ENCODE measurements at places on chromosomes 3 and 15. TPM values are rescaled to one million over a fixed set of nuclear protein-coding genes. Genes with fewer than 3 reads are reported as not detected.
A peak's percentile ranks its signal among the peaks of the same experiment; 100 is the strongest.

DNA sequence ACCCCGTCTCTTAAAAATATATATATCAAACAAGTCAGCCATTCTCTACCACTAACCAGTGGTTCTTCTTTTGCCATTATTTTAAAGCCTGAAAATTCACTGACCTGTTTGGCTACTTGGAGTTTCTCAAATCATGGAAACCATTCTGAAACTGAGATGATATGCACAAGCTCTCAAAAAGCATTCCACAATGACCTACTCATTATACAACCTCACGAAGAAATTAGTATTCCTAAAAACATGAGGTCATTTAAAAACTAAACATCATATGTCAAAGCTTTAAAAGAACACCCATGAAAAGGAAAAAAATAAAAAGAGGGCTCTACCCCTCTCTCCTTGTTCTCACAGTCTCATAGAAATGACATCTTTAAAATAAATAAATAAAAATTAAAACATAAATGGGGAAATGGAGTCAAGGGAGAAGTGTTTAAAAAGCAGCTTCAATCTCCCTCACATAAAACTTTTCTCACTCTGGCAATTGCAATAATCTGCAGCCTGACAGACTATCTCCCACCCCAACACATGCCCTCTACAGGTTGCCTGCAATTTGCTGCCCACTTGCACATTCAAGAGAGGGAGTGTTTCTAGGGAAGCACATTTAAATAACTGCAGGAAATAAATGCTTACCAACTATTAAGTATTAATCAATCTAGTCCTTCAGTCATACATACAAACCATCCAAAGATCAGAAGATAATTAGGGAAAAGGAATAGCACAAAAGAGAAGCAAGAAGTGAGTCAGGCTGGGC lies 73.3 kb downstream of the TRANK1 start:
- H3K4me3 ChIP-seq: no peak overlapping the region
- no peaks in the 10 kb centered on the region for H3K36me3 ChIP-seq
- H3K27me3 ChIP-seq: no peaks in the 10 kb centered on the region
- H3K27ac ChIP-seq: no peak overlapping the region

The BUB1B gene
- total RNA-seq: 74.0 TPM

- H3K36me3 ChIP-seq: no peaks in the 10 kb centered on the region
- H3K4me1 ChIP-seq: no peaks in the 10 kb centered on the region
- H3K27ac ChIP-seq: no peak overlapping the region
- no peaks in the 10 kb centered on the region for H3K27me3 ChIP-seq
- DNase-seq: no peak
Measured at GRCh38 chr15:75153087-75153486, 48.6 kb upstream of the C15orf39 start.

DNA sequence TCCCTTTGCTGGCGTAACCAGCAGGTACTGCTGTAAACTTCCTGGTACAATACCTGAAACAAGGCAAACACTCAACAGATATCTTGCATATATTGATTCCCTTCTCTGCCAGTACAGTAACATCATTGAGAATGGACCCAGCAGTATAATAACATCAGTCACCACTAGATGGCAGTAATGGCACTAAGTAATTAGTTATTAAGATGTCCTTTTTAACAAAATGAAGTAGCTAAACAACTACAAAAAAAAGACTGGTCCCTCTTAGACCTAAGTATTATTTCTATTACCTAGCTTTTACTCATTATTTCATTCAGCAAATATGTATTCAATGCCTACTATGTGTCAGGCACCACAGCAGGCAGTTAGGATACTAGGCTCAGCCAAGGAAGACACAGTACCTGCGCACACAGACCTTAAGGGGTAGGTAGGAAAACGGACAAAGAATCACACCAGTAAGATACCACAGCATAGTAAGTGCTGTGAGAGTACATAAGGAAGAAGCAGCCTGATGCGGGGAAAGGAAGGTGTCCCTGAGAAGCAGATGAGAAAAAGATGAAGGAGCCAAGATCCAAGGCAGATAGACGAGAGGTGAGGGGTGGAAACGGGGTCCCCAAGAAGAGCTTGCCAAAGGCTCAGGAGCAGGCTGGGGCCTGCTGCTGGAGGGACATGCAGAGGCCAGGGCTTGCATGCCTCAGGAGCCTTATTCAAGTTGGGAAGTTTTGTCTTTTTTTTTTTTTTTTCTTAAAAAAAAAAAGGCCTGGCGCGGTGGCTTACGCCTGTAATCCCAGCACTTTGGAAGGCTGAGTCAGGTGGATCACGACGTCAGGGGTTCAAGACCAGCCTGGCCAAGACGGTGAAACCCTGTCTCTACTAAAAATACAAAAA lies 102.7 kb upstream of the CHD2 start:
- no peaks in the 10 kb centered on the region for H3K36me3 ChIP-seq
- peak; percentile 61 for DNase-seq
- H3K27me3 ChIP-seq: no peaks in the 10 kb centered on the region
- no peak overlapping the region for H3K4me3 ChIP-seq
- no peak overlapping the region for H3K27ac ChIP-seq
- H3K4me1 ChIP-seq: no peaks in the 10 kb centered on the region

The TEX9 gene
- 8.2 TPM for total RNA-seq

The SERPINI2 gene
- total RNA-seq: not detected

The ECE2 gene
- not detected for total RNA-seq

The GRAMD2A gene
- total RNA-seq: 1.7 TPM

DNA sequence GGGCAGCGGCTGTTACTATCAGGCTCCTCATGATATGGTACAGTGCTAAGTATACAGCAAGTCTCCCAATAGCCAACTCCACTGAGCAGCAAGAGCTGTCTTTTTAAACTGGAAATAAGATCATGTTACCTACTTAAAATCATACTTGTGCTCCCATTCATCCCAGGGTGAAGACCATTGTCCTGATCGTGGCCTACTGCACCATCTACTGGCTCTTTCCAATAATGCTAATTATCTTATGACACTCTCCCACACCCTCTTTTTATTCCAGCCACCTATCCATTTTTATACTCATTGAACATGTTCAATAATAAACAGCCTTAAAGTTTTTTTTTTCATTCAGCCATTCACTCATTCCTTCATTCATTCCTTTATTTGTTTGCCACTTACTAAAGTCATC lies 117.7 kb downstream of the GBE1 start:
- H3K27me3 ChIP-seq: no peaks in the 10 kb centered on the region
- no peak for DNase-seq
- H3K36me3 ChIP-seq: no peaks in the 10 kb centered on the region
- no peak overlapping the region for H3K4me3 ChIP-seq
- H3K27ac ChIP-seq: no peak overlapping the region
- H3K4me1 ChIP-seq: no peaks in the 10 kb centered on the region

DNA sequence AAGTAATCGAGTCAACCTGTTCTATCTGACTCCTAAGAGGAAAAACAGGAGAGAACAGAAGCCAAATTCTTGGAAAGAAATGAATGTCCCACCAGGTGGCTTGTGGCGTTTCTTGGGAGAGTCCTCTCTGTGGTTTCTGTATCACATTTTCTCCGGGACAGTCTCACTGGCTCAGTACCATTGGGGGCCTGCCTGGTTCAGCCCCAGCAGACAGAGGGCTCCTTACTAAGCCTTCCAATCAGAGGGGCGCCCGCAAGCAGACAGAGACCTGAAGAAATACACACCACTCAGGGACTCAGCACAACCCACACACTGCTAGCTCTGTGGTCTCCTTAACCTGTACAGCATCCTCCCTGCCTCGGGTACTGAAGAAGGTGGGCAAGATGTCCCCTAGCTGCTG lies 302.1 kb downstream of the TLE3 start:
- peak; percentile 24 for DNase-seq
- peaks cover 10% of the 10 kb centered on the region for H3K4me1 ChIP-seq
- no peaks in the 10 kb centered on the region for H3K36me3 ChIP-seq
- H3K4me3 ChIP-seq: no peak overlapping the region

DNA sequence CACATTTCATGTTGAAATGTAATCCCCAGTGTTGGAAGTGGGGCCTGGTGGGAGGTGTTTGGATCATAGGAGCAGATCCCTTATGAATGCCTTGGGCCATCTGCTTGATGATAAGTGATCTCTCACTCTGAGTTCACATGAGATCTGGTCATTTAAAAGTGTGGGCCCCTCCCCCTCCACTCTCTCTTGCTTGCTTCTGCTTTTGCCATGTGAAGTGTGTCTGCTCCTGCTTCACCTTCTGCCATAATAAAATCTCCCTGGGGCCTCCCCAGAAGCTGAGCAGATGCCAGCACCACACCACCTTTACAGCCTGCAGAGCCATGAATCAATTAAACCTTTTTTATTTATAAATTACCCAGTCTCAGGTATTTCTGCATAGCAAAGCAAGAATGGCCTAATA lies 14.2 kb upstream of the CD200R1L start:
- H3K4me1 ChIP-seq: no peaks in the 10 kb centered on the region
- H3K4me3 ChIP-seq: no peak overlapping the region
- H3K27me3 ChIP-seq: no peaks in the 10 kb centered on the region

The CHRNA5 gene
- 7.2 TPM for total RNA-seq

DNA sequence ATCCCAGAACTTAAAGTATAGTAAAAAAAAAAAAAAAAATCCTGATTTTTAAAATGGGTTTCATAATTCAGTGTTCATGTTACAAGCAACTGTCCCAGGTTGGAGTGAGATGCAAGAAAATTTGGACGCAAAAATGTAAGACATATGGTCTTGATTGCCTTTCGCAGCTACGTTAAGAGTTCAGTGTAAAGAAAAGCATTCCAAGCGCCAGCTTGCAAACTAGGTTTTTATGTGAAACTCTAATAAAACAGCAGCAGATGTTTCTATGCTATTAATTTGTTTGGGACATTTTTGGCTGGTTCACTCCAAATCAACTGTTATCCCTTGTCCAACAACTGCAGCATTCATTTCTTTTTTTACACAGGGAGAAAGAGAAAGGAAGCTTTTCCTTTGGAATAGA lies 957.8 kb downstream of the ROBO1 start:
- H3K36me3 ChIP-seq: no peaks in the 10 kb centered on the region
- peaks cover 3% of the 10 kb centered on the region for H3K4me1 ChIP-seq
- H3K27me3 ChIP-seq: peaks cover 6% of the 10 kb centered on the region
- H3K4me3 ChIP-seq: no peak overlapping the region
- no peak overlapping the region for H3K27ac ChIP-seq

The COL6A5 gene
- total RNA-seq: 0.07 TPM

DNA sequence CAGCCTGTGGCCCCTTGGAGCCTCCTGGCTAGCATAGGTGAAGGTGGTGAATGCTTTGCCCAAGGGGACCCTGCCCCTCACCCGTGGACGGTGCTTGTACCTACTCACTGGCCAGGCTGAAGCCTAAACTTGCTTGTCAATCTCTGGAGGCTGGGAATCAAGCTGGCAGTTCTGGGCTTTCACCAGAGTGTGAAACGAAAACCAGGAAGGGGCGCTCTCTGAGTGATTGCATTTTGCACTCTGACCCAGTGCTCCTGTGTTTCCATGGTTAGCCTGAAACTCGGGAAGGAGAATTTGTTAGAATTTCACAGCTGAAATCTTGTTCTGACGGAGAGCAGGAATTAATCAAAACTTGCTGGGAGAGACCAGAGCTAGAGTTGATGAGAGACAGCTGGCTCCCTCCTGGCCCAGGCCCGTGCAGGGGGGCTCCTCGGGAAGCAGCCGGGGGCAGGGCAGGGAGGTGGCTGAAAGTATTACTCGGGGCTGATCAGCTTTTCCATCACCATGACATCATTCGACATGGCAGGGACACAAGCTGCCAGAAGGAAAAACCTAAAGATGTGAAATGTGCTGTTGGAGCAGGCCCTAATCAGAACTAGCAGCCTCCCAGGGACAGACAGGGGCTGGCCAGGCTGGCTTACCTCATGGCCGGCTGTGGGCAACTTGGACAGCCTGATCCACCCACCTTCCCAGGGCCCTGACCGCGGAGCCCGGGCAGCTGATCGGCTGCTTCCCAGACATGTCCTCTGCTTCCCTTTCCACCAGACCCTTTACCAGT lies 323.6 kb upstream of the CTDSPL start:
- no peak for DNase-seq
- peaks cover 53% of the 10 kb centered on the region for H3K36me3 ChIP-seq
- H3K27me3 ChIP-seq: no peaks in the 10 kb centered on the region
- H3K4me1 ChIP-seq: no peaks in the 10 kb centered on the region
- peak overlapping the region; percentile 59 for H3K27ac ChIP-seq

The HGD gene
- not detected for total RNA-seq

- no peaks in the 10 kb centered on the region for H3K27me3 ChIP-seq
Measured at GRCh38 chr3:73259856-73260255, 198.4 kb downstream of the EBLN2 start.

GRCh38 chr15:67146234-67146633 lies 80.8 kb downstream of the SMAD3 start:
- H3K36me3 ChIP-seq: no peaks in the 10 kb centered on the region
- H3K27me3 ChIP-seq: no peaks in the 10 kb centered on the region
- H3K4me3 ChIP-seq: no peak overlapping the region
- no peak for DNase-seq
- H3K4me1 ChIP-seq: peaks cover 42% of the 10 kb centered on the region

The NTRK3 gene
- 0.52 TPM for total RNA-seq
